ENCODE measurements at places on chromosomes 11 and 22.

DNA sequence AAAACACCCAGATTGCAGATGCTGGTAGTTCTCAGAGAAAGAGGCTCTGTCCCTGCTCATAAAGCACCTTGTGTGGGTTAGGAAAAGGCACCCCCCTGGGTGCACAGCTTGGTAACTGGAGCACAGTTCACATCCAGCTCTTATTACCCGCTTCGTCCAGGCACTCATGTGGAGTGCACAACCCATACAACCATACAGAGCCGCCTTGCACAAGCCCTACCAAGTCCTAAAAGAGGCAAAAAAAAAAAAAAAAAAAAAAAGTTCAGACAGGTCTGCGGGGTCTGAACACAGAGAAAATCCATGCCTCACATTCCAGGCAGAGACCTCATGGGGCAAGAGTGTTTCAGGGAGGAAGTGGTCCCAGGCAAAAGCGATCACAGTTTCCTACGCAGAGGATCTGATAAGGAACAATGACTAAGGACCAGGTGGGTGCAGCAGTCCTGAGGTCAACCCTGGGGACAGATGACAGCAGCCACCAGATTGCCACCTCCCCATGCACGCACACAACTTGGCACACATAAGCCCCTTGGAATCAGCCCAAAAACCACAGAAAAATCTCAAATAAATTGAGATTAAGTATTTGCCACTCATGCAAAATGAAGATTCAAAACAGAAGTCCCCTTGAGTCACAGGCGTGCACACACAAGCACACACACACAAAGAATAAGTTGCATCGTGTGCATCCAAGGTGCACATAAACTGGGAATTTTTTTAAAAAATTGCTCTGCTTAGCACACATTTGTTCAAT, 12.3 kb downstream of the MB start:
- DNase-seq: no peak

DNA sequence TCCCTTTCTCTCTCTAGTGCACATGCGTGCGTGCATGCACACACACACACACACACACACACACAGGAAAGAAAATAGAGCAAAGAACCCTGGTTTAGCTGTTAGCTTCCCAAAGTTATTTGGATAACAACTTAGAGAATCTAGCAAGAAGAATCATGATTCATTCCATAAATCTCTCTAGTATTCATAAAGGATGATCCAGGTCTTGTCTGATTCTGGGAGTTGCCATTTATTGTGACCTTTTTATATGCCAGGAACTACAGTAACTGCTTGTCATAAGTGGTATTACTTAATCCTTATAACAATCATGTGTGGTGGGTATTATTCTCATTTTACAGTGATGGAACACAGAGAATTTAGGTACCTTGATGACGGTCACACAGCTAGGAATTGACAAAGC, 141.5 kb upstream of the MTMR2 start:
- no peak for DNase-seq

DNA sequence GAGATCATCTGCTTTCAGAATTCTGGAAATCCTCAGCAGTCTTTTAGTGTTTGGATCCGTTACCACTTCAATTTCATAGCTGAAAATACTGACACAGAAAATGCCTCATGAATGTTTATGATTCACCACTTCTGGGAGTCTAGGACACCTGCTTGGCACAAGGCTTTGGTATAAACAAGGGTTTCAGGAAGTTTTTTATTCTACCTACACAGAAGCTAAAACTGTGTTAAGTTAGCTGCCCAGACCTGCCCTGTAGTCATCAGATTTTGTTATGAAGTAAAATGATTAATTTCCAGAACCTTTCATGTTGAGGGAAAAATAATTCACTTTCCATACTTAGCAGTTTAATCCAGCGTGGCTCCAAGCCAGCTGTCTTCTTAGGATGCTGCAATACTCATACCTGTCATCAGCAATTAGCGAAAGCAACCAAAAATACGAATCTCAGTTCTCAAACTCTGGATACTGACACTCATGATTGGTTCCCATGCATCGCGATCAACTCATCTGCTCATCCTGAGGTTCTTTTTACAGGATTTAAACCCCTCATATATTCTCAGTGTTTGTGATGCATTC, 458.5 kb upstream of the CCDC90B start:
- DNase-seq: no peak

DNA sequence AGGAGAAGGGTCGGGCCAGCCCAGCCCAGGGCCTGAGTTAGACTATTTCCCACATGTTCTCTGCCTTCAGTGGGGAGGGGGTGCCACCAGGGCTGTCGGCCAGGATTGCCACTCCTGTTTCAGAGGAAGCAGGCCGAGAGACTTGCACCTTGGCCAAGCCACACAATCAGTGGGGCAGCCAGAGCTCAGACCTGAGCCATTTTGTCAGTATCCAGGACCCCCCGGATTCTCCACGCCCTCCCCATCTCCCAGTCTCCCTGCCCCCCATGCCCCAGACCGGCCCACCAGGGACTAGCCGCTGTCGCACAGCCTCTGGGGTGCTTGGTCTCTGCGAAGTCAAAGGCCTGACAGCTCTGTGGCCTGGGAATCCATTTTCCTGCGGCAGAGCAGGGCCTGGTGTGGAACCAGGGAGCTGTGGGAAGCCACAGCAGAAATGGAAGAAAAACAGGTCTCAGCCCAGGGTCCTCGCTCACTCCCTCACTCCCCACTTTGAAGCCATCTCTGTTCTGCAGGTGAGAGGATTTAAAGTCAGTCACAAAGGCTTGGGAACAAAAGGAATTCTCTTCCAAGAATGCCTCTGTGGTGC, 25.5 kb upstream of the MGAT3 start:
- no peak for DNase-seq

All from stromal cell of bone marrow (primary cell).